ENCODE measurements at places on chromosomes 4 and X.
A peak's percentile ranks its signal among the peaks of the same experiment; 100 is the strongest.

DNA sequence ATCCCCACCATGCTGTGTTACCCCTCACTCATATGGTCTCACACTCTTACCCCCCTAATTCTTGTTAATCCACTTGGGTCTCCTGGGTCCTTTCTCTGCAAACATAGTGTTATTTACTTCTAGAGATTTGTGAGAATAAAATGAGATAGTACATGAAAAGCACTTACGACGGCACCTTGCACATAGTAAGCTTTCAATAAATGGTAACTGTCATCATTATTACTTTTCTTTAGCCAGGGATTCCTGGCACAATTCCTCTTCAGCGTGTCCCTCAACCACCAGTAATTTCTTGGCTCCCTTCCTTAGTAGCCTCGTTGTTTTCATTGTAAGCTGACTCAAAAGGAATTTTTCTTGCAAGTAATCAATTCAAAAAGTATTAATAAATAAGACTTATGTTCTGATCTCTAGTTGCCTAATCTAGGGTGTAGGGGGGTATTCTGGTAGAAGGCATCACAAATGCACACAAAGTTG, 30.1 kb upstream of the RBMX start:
- no peak for DNase-seq

- DNase-seq, result no peak
Measured at GRCh38 chrX:53583571-53583970, 102.9 kb downstream of the HUWE1 start.

GRCh38 chr4:98850937-98851336, 78.0 kb downstream of the EIF4E start:
- no peak for DNase-seq

GRCh38 chr4:76704133-76704881, 193.6 kb downstream of the SOWAHB start:
- DNase-seq, result no peak

- no peak for DNase-seq
Measured at GRCh38 chr4:45294464-45294863, 568.1 kb upstream of the GNPDA2 start.

- no peak for DNase-seq
Measured at GRCh38 chr4:48307528-48307927, 33.8 kb upstream of the SLAIN2 start.

- DNase-seq, result peak; percentile 80
Measured at GRCh38 chr4:1309261-1310010, 19.7 kb downstream of the MAEA start.

- DNase-seq, result no peak
Measured at GRCh38 chrX:121479406-121479805, 432.0 kb downstream of the GLUD2 start.

DNA sequence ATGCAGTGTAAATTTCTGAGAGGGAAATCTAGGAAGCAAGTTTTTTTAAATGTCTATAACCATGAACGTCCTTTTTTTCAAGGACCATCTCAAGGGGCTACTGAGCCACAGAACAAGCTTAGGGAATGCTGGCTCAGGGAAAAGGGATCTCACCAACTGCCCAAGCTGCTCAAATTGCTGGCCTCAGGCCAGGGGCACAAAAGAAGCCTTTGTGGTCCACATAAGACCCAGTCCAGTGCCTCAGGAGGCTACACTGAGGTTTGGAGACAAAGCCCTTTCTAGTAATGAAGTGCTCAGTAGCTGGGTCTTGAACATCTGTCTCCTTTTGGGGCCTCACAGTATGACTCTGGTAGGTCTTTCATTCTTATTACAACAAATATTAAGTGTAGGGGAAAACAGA, 305.5 kb downstream of the RAB28 start:
- DNase-seq, result no peak
